NCI-H446 (cell line): ENCODE measurements at places on chromosomes 13 and 19.

GRCh38 chr13:47094734-47095434, 198.0 kb upstream of the HTR2A start:
- no peak for DNase-seq

GRCh38 chr13:113813749-113814434, 50.0 kb downstream of the GAS6 start:
- DNase-seq = no peak

GRCh38 chr13:33547035-33547434, 261.5 kb upstream of the STARD13 start:
- no peak for DNase-seq

DNA sequence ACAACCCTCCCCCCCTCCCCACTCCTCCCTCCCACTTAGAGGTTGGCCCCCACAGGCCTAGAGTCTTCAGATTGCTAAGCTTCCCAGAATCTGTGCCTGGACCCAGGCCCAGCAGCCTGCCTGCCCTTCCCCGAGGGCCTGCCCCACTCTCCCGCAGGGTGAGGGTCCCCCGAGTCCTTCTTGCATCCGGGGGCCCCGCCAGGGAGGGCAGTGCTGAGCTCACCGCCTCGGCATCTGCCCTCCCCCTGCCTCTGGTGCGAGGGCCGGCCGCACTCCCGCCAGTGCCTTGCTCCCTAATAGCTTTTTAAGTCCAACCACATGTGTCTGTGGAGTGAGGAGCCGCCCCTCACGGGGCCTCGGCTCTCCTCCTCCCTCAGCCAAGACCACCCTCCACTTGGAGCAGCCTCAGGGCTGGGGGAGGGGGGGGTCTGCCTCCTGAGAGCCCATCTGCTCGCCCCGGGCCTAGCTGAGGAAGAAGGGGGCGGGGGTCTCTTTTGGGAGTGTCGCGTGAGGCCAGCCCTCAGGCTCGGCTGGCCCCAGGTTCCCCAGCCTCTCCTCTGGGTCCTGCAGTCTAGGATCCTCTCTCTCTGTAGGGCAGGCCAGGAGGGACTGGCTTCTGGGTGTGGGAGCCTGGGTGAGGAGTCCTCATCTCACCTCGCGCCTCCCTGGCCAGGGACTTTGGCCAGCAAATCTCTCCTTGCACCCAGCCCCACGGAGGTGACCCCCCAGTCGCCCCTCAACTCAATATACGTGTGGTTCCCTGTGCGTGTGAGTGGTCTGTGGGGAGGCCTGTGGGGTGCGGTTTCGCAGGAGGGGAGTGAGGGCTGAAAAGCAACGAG, 47.2 kb downstream of the LYL1 start:
- DNase-seq = no peak

DNA sequence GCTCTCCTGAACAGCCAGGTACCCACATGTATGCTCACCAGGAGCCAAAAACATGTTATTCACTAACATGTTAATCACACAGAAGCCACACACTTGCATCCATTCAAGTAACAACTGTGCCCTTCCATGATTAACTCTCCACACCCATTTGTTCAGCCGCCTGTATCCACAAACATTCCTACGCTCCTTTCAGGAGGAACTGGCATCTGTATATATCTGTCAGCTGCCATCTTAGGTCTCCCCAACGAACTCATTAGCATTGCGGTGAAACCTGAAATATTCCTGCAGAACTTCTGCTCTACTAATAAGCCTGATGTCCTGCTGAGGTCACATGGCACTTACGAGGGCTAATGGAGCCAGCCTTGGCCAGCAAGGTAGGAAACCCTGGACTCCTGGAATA, 33.0 kb downstream of the OLFM2 start:
- DNase-seq = no peak

DNA sequence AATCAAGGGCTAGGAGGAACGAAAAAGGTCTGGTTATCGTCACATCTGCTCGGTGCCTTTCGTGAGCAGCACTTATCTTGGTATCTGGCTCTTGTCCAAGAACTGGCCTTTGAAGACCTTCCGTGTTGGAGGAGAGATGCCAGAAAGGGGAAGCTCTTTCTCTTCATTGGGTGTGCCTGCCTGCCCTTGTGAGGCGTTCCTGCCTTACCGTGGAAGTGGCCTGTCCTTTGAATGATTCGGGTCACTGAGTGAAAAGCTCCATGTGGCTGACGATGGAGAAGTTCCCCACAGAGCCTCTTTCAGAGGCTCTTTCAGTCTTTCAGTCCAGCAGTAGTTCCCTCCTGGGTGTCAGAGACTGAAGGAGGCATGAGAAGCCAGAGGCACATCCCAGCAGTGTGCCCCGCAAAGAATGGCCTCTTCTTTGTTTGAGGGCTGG, 121.5 kb upstream of the SLC10A2 start:
- no peak for DNase-seq

GRCh38 chr13:77513719-77514335, 21.7 kb upstream of the SCEL start:
- DNase-seq = no peak

DNA sequence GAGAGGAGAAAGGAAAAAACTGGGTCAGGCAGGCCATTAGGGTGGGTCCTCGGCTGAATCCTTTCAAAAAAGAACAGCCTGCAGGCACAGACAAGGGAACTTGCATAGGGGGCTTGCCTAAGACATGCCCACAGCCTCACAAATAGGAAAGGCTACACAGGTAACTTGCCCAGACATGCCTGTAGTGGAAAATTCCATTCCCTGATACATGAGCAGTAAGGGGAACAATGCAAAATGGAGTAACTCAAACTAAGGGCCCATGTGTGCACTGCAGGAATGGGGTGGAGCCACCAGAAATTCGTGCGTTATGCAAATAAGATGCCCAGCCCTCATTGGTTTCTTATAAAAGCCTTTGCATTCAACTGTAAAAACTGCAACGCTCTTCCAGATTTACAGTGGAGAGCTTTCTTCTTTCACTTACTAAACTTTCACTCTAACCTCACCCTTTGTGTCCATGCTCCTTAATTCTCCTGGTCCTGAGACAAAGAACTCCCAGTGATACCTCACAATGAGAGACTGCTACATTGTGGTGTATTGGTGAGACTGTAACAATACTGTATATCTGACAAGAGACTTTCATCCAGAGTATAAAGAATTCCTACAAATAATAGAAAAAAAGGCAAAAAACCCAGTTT, 59.5 kb upstream of the SLITRK1 start:
- DNase-seq = no peak

DNA sequence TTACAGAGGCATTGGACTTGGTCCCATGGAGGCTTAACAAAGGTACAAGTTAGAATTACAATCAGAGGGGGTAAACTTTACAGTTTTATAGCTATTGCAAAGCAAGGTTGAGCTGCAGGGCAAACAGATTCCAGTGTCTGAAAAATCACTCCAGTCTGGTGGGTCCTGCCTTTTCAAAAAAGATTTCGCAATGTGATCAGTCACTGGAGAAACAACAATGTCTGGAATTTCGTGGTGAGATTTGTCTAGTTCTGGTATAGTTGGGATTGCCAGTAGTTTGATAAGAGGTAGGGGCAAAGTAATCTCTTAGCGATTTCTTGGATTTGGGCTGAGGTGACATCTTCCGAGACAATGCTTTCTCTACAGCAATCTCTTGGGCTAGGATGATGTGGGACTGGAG, 1198.2 kb upstream of the PCDH9 start:
- DNase-seq = no peak

DNA sequence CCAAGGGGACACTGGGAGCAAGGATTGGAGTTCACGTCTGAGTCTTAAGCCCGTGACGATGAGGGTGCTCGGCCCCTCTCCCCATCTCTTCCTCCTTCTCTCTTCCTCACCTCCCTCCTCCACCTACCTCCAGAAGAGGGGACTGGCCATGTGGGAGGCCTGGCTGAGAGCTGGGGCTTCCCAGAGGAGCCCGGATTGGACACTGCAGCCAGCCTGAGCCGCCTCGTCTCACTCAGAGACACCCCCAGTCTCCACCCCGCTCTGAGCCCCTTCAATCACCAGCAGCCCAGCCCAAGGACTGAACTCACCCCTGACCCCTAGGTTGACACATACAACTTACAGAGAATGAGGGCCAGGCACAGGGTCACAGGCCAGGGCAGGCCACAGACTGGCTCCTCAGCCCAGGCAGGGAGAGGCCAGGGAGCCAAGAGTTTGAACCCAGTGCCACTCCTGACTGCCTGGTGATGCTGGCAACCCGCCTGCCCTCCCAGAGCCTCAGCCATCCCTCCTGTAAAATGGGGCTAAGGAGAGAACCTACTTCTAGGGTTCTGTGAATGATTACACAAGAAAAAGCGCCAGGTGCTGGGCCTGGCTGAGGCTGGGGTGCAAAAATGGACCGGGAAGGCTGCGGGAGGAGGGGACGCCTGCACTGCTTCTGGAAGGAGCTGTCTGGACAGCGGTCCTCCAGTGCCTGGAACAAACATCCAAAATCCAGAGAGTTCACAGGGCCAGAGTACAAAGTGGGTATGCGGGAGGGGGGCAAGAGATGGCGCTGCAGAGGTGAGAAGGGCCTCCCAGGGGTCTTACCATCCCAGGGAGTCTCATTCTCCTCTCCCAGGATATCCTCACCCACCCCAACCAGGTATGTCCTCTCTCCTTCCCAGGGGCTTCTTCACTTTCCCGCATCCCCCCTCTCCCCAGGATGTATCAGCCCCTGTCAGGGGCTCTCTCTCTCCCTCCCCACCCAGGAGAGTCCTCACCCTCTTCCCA, 1.1 kb downstream of the CD79A start:
- DNase-seq = no peak

- no peak for DNase-seq
These were observed 816 bp upstream of the TBXA2R start for GRCh38 chr19:3607303-3608078.
